Erythroblast (primary cell): ENCODE measurements at places on chromosomes 13 and 19.
A peak's percentile ranks its signal among the peaks of the same experiment; 100 is the strongest.

DNA sequence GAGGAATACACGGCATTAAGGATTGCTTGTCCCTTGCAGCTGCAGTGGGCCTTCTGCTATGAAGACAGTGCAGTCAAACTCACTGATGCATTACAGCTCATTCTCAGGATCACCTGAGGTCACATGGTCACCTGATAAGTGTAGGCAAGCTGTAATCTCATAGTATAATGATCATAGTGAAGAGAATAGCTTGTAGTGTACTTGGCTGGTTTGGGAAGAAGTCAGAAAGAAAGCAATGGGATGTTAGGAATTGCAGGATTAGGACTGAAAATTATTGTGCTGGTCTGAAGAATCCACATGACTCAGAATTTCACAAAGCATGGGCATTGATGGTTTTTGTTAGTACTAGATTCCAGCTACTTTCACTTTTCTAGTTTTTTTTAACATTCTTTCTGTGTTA, 76.7 kb downstream of the MBNL2 start:
- no peak for DNase-seq

DNA sequence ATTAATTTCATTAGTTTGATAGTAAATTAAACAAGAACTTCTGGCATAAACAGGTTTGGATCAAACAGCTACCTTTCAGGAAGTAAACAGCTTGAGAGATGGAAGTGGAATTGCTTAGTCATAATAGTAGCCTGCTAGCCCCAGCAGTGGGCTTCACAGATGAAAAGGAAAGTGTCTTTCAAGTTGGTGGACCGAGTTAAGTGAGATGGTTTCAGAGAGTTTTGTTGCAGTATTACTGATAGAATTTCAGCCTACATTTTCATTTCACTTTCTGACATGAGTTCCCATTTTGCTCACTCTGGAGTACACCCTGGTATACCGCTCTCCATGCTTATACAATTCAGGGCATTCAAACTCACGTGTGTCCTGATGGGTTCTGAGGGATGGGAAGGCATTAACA, 2.0 kb upstream of the PTOV1 start:
- no peak for DNase-seq

- DNase-seq, result no peak
These were observed 8.1 kb downstream of the ZNF460 start for GRCh38 chr19:57288373-57288772.

- DNase-seq, result peak; percentile 16
These were observed 32.5 kb downstream of the ZNF582 start for GRCh38 chr19:56360841-56361240.

- no peak for DNase-seq
These were observed 49.4 kb downstream of the KLF2 start for GRCh38 chr19:16373989-16374388.

DNA sequence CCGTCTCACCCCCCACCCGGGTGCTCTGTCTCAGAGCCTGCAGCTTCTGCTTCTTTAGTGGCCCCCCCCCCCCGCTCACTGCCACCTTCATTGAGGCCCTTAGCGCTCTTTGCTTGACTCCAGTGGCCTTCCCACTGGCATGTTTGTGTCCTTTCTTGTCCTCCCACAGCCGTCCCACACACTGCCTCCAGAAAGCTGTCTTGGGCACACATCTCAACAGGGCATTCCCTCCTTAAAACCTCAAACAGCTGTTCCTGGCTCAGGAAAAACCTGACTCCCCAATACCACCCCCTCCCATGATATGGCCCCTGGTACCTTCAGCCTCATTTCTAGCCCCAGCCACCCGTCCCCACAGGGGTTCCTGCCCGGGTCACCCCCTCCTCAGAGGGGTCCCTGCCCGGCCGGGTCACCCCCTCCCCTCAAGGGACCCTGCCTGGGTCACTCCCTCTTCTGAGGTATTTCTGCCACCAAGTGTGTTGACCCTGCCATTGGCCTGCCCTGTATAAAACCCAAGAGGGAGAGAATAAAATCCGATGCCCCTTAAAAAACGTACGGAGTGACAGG, 8.9 kb downstream of the B3GLCT start:
- DNase-seq, result no peak

DNA sequence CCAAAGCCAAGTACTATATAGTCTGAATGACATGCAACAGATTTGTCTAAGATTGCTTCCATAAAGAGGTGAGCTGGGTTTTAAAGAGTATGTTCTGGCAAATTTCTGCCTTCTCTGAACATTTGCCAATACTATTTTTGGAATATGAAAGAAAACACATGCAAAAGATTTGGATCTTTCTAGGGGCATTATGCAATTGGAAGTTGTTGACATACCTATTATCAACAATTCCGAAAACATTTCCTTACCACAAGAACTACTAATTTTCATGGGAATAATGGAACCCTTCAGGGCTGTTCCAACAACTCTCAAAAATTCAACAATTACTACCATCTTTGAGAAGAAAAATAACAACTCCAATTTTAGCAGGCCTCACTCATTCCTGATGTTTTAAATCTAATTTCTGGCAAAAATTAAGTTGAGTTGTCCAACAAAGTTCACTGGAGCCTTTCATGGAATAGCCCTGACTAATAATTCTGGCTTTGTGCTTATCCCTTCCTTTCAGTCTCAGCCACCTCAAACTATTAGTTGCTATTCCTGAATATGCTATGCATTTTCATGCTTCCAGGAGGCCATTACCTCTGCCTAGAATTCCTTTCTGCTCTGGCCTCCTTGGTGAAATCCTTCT, 250.0 kb downstream of the RGCC start:
- no peak for DNase-seq

GRCh38 chr13:104525467-104525866, 1459.2 kb upstream of the SLC10A2 start:
- no peak for DNase-seq

- DNase-seq, result no peak
These were observed 27.1 kb downstream of the NAXD start for GRCh38 chr13:110642291-110642981.

GRCh38 chr13:109384491-109385241, 401.7 kb downstream of the IRS2 start:
- no peak for DNase-seq

GRCh38 chr19:51372649-51373504, at the start of gene NKG7:
Gene NKG7 (minus strand): TSS chr19:51372654. CDS start chr19:51372535, 119 bp downstream.
- no peak for DNase-seq

DNA sequence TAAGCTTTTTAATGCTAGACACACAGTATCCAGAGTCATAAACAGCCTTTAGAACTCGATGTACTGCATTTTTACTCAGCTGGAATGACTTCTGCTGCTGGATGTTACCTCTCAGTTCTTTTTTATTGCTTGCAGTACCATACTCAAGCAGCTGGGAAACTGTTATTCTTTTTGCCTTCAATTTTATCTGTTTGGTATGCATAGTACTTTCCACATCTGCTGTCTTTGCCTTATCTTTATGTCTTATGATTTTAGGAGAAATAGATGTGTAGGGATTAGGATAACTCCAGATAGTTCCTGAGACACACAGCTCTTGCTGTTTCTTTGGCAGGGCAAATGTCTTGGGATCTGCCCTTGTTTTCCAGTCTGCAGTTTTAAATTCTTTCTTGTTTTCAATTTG, 31.5 kb downstream of the TEX30 start:
- no peak for DNase-seq

GRCh38 chr19:46981286-46981945, 38.2 kb upstream of the NPAS1 start:
- DNase-seq, result no peak

- DNase-seq, result peak; percentile 34
These were observed 25.1 kb downstream of the CARS2 start for GRCh38 chr13:110680852-110681251.

GRCh38 chr13:27442797-27443196, 7.6 kb downstream of the MTIF3 start:
- no peak for DNase-seq

DNA sequence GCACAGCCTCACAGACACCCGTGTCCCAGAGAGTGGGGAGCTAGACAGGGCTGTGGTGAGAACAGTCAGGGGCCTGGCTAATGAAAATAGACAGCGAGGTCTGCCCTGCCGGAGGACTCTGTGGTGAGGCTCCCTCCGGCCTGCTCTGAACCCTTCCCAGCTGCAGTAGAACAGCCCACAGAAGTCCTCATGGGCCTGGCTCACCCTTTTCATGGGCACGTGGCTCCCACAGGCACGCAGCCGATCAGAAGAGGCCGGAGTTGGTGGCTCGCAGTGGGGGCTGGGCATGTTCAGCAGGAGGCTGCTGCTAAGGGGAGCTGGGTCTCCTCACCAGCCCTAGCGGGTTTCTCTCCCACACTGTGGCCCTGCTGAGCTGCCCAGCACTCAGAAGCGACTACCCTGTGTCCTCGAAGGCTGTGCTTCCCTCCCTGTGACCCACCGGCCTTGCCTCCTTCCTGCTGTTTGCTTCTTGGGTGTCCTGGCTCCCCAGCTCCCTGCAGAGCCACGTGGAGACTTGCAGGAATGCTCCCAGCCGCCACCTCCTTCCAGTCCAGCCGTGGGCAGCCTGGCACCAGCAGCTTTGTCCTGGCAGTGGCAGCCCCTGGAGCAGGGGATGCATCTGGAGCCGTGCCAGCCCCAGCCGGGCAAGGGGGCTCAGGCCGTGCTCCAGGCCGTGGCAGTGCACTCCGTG, 138.7 kb downstream of the KDM4B start:
- no peak for DNase-seq

GRCh38 chr13:95226476-95226875, 74.8 kb downstream of the ABCC4 start:
- DNase-seq, result no peak

DNA sequence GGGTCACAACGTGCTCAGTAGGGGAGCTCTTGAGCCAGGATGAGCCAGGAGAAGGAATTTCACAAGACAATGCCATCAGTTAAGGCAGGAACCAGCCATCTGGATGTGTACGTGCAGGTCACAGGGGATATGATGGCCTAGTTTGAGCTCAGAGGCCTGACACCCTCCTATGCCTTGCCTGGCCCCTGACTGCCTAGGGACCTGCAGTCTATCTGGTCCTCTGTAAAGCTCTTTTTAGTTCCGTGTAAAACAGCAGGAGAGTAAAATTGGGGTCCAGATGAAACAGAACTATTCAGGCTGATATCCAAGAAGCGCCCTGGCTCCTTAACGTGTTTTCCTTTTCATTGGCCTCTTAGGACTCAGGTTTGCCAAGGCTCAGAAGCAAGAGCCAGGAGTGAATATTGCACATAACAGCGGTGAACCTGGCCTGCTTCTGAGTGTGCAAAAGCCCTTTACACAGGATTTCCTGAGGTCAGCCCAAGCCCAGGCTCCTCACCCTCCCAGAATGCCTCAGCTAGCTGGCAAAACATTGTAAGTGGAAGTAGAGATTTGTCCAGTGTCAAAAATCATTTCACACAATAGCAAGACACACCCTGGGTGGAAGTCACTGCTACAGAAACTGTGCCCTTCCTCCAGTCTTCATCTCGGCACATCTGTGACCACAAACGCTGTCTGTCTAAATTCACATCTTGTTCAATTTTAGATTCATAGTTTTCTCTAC, 777.2 kb downstream of the UQCRFS1 start:
- no peak for DNase-seq

DNA sequence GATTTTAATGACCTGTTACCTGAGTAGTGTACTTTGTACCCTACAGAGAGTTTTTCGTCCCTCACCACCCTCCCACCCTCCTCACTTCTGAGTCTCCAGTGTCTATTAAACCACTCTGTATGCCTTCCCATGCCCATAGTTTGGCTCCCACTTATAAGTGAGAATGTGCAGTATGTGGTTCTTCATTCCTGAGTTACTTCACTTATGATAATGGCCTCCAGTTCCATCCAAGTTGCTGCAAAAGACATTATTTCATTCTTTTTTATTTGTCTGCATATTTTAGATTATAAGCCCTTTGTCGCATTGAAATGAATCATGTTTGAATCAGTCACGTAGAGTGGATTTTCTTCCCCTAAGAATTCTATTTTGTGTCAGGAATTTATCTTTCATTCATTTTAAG, 12.2 kb upstream of the HTR2A start:
- DNase-seq, result no peak

- DNase-seq, result no peak
These were observed 12.8 kb upstream of the MAP2K2 start for GRCh38 chr19:4136680-4137088.

- no peak for DNase-seq
These were observed 294.6 kb upstream of the MIR17HG start for GRCh38 chr13:91052876-91053275.

GRCh38 chr13:73107970-73108369, 49.2 kb downstream of the KLF5 start:
- DNase-seq, result no peak

- no peak for DNase-seq
These were observed 436.2 kb upstream of the SLITRK5 start for GRCh38 chr13:87234981-87235380.

- no peak for DNase-seq
These were observed 1.5 kb downstream of the RNF225 start for GRCh38 chr19:58396691-58397532.

GRCh38 chr13:101453784-101454201, 1.3 kb downstream of the ITGBL1 start:
- no peak for DNase-seq

DNA sequence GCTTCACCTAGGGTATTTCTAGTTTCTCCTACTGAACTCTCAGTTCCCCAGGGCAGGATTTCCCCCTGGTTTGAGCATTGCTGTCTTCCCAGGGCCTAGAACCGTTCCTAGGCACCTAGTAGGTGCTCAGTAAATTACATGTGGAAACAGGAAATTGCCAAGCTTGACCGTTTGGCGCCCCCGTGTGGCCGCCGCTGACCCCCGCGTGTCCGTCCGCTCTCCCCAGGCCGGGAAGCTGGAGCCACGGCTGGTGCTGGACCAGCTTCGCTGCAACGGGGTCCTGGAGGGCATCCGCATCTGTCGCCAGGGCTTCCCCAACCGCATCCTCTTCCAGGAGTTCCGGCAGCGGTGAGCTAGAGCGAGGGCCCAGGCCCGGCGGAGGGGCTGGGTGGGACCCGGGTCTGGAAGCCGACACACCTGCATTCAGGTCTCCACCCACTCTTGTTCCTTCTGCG, 55.5 kb downstream of the MYH14 start:
- no peak for DNase-seq

DNA sequence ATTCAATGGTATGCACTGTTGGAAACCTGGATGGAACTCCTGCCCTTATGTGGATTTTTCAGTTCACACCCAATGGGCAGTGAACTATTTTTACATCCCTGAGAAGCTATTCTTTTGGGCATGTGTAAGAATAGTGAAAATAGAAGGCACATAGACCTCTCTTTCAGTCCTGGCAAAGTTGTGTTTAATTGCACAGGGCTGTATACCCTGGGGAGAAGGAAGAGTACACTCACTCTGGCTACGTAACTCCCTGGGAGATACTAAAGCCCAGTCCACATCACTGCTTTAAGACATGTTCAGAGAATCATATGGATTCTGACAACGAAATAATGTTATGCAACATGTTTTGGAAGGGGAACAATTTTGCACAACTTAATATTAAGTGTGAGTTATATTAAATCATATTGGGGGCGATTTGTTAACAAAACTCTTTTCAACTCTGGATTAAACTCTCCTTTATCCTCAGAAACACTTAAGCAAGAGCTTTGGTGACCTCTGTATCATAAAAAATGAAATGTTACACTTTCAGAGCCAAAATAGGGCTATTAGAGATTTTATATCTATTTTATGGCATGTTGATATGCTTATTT, 166.1 kb downstream of the DCT start:
- no peak for DNase-seq

- DNase-seq, result no peak
These were observed 157.0 kb upstream of the FNDC3A start for GRCh38 chr13:48818495-48819356.
